ENCODE measurements at places on chromosomes 2 and 18.

DNA sequence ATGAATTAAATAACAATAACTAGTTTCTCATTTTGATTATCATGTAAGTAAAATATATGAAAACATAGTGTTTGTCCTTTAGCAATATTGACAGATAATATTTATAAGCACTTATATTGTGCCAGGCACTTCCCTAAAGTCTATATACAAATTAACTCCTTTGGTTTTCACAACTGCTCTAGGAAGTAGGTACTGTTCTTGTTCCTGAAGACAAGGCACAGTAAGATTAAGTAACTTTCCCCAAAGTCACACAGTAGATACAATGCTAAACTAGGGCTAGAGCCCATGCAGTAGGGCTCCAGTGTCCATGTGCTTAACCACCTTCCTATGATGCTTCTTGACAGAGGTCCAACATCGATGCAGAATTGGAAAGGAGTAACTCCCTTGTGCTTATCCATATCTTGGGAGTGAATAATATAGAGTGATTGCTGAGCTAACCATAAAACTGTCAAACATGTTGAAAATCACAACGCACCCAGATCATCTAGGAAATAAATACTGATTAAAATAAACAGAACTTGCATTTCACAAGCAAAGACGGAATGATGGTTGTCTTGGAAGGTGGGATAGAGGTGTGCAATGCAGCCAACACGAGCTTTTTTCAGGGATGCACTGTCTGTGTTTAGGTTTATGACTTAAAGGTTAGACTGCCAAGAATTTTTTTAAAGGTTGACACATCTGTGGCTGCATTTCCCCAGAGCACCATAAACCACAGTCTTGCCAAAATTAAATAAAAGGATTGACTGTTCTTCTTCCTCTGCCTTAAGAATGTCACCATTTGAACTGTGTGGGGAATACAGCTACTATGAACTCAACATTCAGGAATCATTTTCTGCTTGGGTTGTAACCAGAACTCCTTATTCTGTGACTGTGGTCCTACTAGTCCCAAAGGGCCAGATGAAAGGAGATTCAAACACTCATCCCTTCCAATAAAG is 80.8 kb downstream of the ANKRD44 start:
- DNase-seq = no peak

DNA sequence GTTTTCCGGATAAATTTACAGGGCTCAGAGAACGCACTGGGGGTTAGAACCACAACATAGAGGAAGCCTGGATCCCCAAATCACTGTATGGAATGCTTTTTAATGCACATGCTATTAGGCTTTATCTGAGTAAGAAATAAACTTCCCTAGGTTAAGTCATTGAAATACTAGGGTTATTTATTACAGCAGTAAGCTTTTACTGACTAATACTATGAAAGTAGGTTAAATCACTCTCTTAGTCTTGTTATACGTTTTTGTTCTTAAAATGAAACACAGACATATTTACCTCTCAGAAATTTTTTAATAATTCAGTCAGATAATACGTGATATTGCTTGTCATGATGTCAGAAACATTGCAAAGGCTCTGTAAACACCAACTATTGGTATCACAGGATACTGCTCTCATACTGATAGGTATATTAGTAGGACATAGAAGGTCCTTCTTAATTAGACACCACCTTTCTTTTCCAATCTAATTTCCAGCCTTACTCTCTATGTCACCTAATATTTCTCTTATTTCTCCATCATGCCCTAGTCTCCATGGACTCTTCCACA is 162.7 kb upstream of the NYAP2 start:
- no peak for DNase-seq

- peak; percentile 73 for DNase-seq
These were observed at the start of gene TANK for GRCh38 chr2:161160226-161161073. TANK (plus strand) TSS chr2:161160428; CDS start chr2:161179663, 19,235 bp downstream.

DNA sequence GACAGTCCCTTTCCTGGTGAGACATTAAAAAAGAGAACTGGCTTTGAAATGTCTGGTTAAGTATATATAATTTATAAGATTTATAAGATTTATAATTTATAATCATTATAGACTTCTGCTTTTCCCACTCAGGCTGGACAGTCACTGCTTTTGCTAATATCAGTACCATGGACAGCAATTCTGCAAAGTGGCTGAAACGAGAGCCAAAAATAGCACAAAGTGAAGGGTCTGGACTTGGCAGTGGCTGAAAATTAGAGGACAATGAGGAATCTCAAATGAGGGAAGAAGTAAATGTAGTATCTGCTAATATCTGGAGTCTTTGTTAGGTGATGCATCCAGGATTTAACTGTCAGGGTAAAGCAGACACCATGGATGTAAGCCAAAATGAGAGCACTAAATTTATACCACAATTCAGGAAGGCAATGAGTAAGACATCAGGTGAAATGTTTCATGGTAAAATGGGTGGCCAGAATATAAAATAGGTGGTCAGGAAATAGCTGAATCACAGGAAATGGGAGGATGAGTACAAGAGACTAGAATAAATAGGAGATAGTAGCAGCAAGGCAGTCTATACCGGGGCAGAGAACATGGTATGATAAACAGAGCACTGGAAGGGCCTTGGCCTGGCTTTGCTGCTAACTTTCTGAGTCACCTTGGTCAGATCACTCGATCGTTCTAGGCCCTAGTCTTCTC is 39.6 kb upstream of the BOD1L2 start:
- DNase-seq = no peak

- no peak for DNase-seq
These were observed 134.8 kb downstream of the GCA start for GRCh38 chr2:162478721-162479129.

DNA sequence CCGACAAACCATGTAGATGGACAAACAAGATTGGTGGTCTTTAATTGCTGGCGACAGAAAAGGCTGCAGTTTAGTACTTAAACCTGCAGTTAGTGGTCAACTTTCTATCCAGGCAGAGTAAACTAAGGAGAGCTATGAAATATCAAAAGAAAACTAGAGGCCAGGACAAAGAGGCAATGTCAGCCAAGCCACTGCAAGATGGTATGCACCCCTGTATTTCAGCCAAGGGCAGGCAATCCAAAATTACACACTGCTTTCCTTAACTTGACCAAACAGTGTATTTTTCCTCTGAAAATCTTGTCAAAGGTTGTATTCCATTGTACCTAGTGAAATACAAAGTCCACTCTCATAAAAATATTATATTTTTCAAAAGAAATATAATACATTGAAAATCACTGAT is 9.3 kb downstream of the NIFK start:
- no peak for DNase-seq

GRCh38 chr2:39508198-39508597 is 71.1 kb upstream of the MAP4K3 start:
- no peak for DNase-seq

DNA sequence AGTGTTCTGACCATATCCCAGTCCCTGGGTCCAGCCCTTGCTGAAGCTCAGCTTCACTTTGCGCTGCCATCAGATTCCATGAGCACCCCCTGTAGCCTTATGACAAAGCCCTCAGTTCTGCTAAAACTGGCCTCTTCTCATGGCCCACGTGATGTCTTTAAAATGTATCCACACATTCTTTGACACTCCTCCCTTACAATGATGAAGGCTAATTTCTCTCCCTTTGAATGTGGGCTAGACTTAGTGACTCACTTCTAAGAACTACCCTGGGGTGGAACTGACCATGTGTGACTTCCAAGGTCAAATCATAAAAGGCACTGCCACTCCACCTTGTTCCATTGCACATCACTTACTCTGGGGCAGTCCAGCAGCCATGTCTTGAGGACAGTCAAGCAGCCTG is 45.4 kb upstream of the GORASP2 start:
- no peak for DNase-seq

- no peak for DNase-seq
These were observed 195.5 kb upstream of the RAB12 start for GRCh38 chr18:8413751-8414150.

- DNase-seq = no peak
These were observed 660.1 kb upstream of the RAB6C start for GRCh38 chr2:129319422-129319717.

DNA sequence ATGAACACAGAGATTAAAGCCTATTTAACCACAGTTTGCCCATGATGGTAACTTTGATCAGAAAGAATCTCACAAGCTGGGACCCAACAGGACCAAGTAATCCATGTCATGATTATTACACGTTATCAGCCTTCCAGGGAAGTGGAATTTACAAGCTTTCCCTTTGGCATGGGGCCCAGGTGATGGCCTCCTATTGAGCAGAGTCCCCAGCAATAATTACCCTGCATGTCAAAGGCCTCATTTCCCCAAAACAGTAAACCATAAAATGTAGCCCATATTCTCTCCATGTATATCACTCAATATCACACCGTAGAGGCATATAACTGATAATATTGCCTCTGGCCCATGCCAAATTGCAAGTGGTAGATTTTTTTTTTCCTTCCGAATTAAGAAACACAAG is 38.9 kb downstream of the PRKRA start:
- DNase-seq = no peak

DNA sequence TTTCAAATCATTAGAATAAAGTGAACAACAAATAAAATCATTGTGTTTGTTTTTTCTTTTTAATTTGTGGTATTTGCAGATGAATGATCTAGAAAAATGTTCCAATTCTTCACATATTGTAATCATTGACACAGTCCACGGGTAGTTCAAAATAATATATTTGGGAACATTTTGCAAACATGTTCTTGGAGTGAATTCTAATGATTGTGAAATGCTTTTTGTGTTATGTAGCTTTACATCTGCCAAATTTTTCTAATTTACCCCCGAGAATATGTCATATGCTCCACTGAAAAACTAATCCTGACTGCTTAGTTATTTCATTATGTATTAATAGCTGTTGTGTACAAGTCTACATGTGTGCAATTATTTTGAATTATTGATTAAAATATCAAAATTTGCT is 1468.4 kb upstream of the NXPH2 start:
- no peak for DNase-seq

DNA sequence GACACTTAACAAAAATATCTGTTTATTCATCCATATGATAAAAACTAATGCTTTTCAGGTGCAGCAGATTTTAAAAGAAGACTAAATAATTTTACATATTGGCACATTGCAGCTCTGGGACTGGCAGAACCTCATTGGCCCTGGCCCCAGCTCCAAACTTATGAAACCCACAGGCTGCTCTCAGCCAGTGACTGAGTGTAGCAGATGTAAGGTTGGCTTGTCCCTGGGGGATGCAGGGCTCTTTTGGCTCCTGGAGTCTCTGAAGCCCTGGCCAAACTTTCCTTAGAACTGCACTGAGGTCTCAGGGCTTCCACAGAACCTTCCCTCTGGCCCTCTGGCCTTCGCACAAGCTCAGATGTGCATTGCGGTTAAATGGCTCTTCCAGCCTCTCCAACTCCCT is 725.0 kb upstream of the SOX11 start:
- no peak for DNase-seq

DNA sequence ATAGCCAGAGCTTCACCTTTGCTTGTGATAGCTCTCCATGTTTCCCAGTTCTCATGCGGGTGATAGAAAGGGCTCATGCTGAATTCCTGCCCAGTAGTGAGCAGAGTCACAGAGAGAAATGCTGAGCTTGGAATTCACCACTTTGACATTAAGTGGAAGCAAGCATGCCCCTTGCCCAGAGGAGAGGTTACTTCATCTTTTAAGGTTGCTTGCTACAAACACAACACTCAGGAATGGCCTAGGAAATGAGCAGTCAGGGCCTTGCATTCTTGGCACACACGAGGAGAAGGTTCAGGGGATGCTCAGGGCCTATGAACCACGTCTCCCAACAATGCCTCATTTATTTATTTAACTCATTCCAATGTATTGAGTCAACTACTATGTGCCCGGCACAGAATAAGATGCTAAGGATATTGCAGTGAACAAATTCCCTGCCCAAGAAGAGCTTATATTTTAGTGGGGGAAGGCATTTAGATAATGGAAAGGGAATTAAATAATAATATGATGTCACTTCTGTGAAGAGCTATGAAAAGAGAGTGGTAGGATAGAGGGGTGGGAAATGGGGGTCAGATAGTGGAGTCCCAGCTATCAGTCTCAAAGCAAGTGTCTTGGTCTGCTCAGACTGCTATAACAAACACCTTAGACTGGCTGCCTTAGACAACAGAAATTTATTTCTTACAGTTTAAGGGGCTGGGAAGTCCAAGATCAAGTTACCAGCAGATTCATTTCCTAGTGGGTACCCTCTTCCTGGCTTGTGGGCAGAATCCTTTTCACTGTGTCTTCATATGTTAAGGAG is 42.1 kb downstream of the DDX18 start:
- no peak for DNase-seq

DNA sequence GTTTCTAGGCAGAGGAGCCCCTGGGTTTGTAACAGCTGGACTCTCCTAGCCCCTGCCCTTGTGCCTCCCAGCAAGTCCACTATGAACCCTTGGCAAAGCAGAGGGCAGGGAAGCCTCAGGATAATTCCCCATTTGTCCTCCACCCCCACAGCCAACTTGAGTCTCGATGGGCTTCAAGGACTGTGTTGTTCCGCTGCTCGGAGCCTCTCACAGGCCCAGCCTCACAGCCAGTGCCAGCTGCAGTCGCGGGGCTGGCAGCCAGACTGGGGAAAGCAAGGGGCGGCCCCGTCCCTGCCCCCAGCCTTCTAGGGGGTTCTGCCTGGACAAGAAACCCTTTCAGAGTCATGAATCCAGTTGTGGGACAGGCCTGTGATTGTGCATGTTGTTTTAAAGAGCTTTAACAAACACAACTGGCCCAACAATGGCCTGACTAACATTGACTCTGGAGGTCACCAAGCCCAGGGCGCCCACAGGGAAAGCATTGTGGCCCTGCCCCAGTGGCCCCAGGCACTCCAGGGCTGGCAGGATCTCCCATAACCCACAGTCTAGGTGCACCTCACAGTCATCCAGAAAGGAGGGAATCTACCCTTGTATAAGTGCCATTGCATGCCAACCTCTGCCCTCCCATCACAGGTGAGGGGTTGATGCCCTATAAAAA is 71.8 kb upstream of the DAPL1 start:
- no peak for DNase-seq
